Stimulated activated naive CD8-positive, alpha-beta T cell treated with anti-CD3 and anti-CD28 coated beads, Interleukin-15, amount 100 ng/mL, for 72 hours (primary cell): ENCODE measurements at places on chromosomes 6 and 20.

DNA sequence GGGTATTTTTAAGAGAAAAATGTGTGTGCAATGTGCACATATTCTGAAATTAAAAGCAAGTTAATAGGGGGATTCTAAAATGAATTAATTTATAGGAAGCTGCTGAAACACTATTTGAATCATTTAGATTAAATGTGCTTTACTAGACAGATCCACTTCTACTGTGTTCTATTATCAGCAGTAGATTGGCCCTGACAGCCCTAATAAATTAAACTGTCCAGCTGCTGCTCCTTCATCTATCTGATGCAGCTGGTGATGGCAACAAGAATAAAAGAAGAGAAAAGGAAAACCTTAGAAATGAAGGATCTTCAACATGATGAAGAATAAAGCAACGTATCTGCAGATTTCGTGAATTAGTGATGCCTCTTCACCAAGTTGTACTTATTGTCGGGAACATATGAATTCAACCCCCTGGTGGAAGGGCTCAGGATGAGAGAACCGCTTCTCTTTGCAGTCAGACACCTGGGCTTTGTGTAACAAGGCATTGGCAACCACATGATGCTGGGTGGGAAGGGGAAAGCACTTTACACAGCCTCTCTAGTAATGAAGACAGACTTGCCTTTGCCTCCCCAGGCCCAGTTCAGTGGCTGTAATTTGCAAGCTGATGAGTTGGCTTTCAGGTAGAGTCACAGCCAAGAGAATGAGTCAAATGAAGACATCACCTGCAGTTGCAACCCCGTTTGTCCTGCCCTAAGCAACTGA lies 94.4 kb downstream of the LAMP5 start:
- no peak for DNase-seq

GRCh38 chr6:2378891-2379652 lies 133.7 kb upstream of the GMDS start:
- no peak for DNase-seq

DNA sequence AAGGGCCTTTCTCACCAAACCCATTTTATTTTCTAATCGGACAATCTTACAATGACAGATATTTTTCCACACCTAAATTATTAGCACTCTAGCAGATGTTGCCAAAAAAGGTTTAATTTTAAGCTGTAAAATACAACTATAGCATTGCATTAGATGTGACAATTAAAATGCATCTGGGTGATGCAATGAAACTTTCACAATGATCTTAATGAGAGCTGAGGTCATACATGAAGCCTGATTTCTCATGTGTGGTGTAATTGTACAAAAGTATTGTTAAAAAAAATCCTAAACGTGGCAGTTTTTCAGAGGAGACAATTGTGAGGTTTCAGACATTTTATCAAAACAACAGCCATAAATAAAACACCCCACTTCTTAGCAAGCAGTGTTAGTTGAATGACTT lies 606.0 kb downstream of the HDGFL1 start:
- DNase-seq, result no peak

GRCh38 chr6:776528-776931 lies 83.6 kb upstream of the EXOC2 start:
- DNase-seq, result no peak

DNA sequence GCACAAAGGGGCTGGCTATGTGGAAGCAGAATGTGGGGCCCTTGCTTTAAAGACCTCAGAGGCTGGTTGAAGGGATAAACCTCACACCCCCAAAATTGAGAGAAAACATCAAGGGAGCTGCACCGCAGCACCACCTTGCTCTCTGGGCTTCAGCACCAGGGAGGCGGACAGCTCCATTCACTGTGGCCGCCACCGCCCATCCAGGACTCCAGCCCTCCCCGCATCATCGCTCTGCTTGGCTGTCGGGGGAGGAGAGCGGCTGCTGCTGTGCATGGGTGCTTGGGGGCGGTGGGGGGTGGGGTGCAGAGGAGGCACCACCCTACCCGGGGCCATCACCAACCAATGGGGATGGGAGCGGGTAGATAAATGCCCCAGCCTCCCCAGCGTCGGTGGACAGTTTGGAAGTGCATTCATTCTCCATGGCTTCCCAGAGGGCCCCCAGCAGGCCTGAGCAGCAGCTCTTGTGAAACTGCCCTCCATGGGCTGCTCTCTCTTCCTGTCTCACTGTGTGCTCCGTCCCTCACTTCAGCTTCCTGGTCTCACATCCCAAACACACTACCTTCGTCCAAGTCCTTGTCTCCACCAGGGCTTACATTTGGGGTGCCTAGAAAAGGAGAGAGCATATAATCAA lies 75.7 kb upstream of the BHLHE23 start:
- DNase-seq, result no peak

- no peak for DNase-seq
These were observed 17.4 kb downstream of the RSPH4A start for GRCh38 chr6:116633685-116634084.

GRCh38 chr20:54318892-54319291 lies 111.0 kb downstream of the PFDN4 start:
- no peak for DNase-seq

DNA sequence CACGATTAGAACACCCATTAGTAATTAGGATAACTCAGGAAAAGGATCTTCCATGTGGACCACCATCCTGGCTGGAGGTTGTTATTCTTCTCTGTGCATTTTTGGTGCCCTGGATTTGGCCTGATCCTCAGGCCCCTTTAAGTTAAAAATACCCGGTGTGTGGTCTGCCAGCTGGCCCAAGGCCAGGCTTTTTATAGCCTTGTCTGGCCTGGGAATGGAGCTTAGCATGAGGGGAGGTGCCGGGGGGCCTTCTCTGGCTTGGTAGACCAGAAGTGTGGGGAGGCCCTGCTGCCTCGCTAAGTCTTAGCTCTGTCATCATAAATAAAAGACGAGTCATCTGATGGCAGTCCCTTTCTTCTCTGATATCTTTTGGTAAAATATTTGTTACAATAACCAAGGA lies 71.4 kb downstream of the ARID1B start:
- no peak for DNase-seq

DNA sequence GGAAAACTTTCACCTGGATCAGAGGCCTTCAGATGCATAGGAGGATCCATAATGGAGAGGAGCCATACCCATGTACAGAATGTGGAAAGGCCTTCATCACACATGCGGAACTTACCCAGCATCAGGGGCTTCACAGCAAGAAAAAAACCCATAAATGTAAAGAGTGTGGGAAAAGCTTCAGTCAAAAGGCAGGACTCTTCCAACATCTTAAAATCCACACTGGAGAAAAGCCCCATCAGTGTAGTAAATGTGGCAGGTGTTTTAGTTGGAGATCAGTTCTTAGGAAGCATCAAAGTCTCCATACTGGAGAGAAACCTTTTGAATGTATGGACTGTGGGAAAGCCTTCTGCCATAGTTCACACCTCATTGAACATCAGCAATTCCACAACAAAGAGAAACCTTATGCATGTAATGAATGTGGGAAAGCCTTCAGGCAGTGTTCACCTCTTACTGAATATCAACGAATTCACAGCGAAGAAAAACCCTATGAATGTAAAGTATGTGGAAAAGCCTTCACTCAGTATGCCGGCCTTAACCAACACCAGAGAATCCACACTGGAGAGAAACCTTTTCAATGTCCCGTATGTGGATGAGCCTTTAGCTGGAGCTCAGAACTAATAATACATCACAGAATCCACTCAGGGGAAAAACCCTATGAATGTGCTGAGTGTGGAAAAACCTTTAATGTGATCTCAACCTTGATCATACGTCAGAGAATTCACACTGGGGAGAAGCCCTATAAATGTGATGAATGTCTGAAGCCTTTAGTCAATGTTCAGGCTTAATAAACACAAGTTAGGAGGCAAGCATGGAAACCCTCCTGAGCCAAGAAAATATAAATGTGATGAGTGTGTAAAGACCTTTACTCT lies 36.7 kb upstream of the ZSCAN9 start:
- no peak for DNase-seq

GRCh38 chr6:91744566-91744965 lies 1157.7 kb upstream of the MAP3K7 start:
- DNase-seq, result no peak

GRCh38 chr20:38610521-38610920 lies 8.9 kb downstream of the ARHGAP40 start:
- DNase-seq, result no peak

- no peak for DNase-seq
These were observed 91.4 kb upstream of the AFDN start for GRCh38 chr6:167735084-167735950.

DNA sequence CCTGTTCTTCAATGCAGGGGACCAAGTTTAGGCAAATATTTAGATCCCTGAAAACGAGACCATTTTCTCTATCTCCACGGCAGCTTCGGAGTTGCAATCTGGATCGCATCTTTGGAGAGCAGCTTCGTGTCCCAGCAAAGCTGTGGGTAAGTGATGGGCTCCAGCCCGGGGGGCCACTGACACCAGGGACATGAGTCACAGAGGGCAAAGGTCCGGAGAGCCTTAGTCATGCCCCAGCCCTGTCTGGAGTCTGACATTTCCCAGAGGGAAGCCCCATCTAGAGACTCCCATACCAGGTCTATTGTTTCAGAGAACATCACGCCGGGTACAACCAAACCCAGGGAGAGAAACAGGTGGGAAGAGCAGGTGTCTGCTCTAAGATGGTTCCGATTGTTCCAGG lies 95.9 kb downstream of the NFATC2 start:
- no peak for DNase-seq

- DNase-seq, result no peak
These were observed 9.8 kb downstream of the C6orf62 start for GRCh38 chr6:24709014-24709711.

DNA sequence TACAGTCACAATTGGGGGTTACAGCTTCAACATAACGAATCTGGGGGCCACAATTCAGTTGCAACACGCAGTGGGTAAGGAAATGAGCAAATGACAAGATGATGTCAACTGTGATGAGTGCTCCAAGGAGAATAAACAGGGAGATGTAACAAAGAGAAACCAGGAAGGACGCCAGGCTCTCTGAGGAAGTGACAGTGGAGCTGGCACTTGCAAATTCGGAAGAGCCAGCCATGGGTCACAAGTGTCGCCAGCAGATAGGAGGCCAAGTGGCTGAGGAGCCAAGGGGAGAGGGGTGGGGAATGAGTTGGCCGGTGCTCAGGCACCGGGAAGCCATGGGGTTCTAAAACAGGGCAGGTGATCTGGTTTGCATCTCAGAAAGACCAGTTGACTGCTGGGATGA lies 136.4 kb downstream of the EYA2 start:
- DNase-seq, result no peak

DNA sequence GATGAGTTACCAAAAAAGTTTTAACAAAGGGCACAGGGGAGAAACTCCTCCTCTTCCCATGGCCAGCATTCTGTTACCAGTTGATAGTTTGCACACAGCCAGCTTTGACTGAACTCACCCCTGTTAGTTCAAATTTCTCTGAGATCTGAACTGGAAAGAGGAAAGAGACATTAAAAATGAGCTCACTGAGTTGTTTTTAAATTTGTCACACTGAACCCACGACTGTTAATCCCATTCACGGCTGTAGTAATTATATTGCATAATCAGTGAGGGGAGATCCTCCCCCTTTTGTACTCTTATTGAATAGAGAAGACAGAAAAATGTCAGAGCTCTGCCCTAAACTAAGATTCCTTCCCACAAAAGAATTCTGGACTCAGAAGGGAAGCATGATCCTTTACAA lies 17.5 kb upstream of the DSP start:
- no peak for DNase-seq

- DNase-seq, result no peak
These were observed 6.5 kb downstream of the GFOD1 start for GRCh38 chr6:13480631-13481501.

- no peak for DNase-seq
These were observed 163.3 kb downstream of the PHACTR3 start for GRCh38 chr20:59767656-59768055.

DNA sequence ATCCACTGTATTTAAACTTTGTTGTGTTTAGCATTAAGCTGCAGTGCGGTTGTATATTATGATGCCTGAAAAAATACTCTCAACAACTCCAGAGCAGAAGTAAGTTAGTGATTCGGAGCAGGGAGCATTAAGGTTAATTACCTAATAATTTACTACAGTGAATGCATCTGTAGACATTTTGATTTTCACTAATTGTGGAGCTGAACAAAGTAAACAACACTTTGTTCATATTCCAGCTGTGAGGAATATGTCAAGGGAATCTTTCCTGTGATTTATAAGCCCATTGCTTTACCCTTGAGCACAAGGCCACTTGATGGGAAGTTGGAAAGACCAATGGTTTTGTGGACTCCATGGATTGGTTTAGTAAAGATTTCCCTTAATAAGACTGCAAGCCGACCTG lies 77.1 kb downstream of the CBLN4 start:
- DNase-seq, result no peak

GRCh38 chr6:7114744-7115458 lies 7.1 kb downstream of the RREB1 start:
- no peak for DNase-seq

DNA sequence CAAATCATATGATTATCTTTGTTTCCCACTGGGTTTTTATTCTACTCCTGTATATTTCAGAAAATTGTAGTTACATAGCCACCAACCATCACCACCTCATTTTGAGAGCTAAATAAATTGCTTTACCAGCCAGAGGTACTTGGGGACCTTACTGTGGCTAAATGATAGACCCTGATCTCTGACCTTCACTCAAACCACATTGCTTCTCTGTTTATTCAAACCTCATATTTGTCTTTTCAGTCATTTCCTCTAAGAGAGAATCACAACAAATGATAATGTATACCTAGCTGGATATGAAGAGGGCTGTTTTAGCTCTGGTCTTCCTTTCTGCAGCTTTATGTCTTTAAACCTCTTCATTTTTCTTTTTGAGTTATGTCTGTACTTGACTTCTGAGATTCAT lies 142.8 kb downstream of the ADGB start:
- DNase-seq, result no peak

DNA sequence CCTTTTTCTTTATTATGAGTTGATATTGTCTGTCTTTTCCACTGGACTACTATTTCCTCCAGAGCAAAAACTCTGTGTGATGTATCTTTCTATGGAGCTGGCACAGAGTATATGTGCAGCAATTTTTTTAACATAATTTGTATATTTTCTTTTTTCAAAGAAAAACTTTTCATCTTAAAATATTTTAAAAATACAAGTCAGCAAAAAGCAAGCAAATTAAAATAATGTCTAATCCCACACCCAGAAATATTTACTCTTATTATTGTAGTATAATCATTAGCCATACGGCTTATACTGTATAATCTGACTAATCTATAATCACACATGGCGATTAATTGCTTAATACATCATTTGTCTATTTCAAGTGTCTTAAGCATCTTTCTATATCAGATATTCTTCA lies 49.7 kb upstream of the BTN3A2 start:
- DNase-seq, result no peak

GRCh38 chr20:10591946-10592521 lies 81.8 kb downstream of the JAG1 start:
- no peak for DNase-seq

DNA sequence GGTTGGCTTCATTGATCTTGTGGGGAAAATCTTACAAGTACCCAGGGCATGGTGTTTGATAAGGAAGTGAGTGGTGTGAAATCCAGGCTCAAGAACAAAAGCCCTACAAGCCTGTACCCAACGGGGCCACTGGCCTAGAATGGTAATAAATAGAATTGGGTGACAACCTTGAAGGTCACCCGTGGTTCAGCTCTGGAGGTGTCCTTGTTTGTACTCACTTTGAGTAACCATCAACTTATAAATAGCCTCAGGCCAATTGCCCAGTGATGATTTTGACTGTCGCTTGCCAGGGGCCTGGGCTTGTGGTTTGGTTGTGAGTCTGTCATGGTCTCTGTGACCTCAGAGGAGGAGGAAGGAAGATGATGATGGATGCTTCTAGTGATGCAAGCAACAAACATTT lies 87.8 kb downstream of the PHACTR3 start:
- DNase-seq, result no peak
